Retina (tissue), 1 donor: ENCODE measurements at places on chromosomes 12 and 14.

GRCh38 chr12:53532524-53533445 lies 25.5 kb upstream of the NPFF start:
- DNase-seq = no peak

DNA sequence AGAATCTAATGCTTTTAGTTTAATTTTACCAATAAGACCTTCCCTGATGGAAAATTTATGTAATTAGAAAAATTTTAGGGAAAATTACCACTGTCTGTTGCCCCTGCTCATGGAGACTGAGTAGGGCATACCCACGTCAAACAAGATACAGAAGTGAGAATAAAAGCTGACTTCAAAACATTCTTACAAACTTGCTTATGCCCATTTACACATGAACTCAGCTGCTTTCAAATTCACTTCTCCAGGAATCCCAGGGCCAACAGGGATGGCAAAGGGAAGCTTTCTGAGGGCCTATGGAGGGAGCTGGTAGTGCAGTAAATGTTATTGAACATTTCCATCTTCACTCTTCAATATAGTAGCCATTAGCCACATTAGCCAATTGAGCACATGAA lies 4.8 kb upstream of the NINJ2 start:
- no peak for DNase-seq

DNA sequence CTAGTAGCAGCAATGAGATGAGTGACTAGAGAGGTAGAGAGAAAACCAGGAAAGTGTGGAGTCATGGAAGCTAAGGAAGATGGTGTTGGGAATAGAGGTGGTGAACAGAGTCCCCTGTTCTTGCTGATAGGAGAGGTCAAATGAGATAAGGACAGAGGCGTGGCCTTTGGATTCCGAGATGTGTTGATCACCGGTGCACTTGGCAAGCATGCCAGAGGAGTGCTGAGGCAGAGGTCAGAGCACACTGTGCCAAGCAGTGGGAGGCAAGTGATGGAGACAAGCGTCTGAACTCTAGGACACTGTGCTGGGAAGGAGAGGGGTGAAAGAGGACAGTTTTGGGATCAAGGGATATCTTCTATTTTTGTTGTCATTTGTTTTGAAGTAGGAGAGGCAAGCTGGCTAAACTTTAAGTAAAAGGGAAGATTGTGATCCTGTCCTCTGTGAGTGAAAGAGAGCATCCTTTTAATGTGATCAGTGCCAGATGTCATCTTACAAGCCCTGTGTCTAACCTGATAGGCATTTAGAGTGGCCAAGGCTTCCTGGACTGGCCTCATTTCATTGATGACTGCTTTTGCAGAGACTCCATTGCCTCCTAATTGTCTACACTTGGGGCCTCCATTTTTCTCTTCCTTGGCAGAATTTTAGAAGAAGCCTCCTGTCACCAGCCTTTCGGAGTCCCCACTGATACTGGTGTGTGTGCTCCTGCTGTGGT lies 336.4 kb downstream of the CACNA1C start:
- no peak for DNase-seq

DNA sequence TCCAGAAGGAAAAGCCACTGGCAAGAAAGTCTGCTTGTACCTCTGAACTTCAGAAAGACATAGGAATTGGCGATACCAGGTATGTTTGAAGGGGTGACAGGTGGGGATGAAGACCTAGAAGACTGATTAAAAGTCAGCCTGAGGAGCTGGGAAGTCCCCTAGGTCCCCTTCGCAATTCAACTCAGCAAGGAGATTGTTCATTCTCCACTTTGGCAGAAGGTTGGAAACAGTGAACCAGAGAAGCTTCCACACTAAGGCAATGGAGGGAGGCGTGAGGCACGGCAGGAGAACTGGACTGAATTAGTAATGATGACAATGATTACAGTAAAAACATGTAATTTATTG lies 240.3 kb upstream of the TMPO start:
- no peak for DNase-seq

DNA sequence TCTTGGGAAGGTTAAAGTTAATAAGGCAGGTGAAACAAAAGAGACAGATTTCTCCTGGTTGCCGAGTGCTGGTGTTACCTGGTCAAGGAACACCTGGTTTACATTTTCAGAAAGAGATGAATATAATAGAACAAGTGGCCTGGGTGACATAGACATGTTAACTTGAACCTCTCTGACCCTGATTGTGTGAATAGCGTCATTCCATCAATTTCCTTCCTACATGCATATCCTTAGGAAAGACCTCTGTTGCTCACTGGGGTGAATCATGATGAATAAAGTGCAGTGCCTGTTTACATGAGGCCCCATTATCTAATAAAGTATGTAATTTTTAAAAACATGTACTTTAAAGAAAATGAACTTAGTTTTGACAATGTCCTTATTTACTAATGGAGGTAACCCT lies 1822.9 kb upstream of the FLRT2 start:
- no peak for DNase-seq

DNA sequence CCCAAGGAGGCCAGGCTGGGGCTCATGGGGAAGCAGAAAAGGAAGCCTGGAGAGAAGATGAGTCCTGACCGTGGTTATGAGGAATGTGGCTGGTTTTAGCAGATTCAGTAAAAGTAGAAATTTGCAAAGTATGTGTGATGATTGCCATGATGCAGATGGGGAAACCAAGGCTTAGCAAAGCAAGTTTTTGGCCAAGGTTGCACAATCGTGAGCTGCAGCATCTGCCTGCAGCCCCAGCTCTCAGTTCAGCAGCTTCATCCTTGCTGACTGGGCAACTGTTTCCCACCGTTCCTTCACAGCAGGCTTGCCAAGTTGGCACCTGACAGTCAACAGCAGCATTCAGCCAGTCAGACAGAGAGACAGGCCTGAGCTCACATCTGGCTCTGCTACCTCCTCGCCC lies 656.7 kb downstream of the MED13L start:
- DNase-seq = no peak

DNA sequence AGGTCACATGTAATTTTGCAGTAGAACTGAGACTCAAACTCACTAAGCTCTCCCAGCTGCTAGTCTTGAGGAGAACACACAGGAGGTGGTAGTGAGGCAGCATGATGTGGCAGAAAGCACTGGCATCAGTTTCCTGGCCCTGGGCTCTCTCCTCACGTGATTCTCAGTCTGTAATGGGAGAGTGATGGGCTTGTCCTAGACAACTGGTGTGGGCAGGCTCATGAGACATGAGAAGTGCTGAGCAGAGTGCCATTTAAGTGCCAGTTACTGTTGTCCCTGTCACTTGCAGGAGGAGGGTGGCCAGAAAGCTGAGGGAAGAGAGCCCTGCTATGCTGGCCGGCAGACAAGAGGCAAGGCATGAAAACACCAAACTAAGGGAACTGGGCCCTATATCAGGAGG lies 48.5 kb upstream of the OVCH1 start:
- no peak for DNase-seq

DNA sequence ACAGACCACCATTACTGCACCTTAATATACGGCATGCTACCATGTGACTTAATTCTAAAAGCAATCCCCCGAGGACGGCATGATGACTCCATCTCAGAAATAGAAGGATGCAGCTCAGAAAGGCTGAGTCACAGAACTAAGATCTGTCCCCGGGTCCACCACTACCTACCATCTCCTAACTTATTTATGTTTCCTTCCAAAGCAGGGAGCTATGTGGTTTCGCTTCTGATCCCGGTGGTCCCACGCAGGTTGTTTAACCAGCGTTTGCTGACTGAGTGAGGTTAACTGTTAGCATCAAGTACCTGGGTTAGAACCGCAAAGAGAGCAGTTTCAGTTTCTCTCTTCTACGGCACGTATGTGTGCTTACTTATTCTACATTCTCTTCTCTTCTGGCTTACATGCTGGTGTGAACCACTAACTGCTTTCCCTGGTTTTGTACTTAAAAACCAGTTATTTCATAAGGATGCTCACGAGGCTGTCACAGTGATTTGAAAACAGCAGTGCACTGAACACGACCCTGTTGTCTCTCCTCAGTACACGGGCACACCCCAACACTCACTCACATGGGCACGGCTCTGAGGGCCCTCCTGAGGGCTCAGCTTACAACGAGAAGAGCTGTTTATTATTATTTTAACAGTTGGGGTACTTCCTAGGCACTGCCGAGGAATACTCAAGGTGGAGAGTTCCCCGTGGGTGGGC lies 66.7 kb downstream of the CCDC88C start:
- no peak for DNase-seq

GRCh38 chr12:106934277-106934676 lies 21.4 kb upstream of the TMEM263 start:
- no peak for DNase-seq

GRCh38 chr12:1907652-1908611 lies 10.5 kb downstream of the CACNA2D4 start:
- no peak for DNase-seq

DNA sequence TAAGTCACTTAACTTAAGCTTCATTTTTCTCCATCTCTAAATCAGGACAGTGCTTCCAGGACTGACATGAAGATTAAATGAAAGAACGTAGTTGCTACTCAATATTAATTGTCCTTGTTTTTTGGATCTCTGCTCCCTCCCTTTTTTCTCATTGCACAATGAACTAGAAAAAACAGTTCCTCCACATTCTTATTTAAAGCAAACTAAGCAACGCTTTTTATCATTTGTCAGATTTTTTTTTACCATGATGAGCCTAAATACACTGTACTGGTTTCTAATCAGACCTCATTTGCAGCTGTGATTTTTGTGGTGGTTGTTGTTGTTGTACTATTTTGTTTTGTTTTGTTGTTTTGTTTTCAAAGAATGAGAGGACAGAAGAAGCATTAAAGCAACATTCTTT lies 23.2 kb upstream of the PARP11 start:
- DNase-seq = no peak

- DNase-seq = peak; percentile 55
Measured at GRCh38 chr14:89543425-89543790, 126.4 kb upstream of the FOXN3 start.

GRCh38 chr14:66701813-66702212 lies 193.9 kb downstream of the GPHN start:
- no peak for DNase-seq

GRCh38 chr14:56299306-56299984 lies 181.2 kb downstream of the PELI2 start:
- DNase-seq = no peak

GRCh38 chr12:23893611-23894010 lies 55.9 kb downstream of the SOX5 start:
- no peak for DNase-seq

DNA sequence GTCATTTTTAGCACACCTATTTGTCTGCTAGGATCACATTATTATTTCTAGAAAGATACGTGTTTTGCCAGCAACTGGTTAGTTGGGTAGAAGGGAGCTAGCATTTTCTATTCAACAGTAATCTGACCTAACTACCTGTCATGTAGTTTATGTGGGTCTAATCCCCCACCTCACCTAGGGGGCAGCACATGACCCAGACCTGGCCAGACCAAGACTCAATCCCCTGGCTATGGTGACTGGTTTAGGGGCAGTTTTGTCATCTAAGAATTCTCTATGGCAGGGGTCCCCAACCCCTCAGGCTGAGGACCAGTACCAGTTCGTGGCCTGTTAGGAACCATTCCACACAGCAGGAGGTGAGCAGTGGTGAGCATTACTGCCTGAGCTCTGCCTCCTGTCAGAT lies 29.5 kb upstream of the EVL start:
- no peak for DNase-seq

DNA sequence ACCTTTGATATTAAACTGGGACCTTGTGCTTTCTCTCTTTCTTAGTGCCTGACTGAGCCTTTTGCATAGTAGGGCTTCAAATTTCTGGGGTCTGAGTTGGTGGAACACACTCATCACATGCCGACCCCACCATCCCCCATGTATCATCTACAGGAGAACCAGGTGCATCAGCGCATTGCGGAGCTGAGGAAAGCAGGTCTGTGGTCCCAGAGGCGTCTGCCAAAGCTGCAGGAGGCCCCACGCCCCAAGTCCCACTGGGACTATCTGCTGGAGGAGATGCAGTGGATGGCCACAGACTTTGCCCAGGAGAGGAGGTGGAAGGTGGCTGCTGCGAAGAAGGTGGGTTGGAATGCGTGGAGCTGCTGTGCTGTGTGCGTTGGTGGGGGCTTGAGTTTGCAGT lies 37.8 kb downstream of the EP400 start:
- no peak for DNase-seq

DNA sequence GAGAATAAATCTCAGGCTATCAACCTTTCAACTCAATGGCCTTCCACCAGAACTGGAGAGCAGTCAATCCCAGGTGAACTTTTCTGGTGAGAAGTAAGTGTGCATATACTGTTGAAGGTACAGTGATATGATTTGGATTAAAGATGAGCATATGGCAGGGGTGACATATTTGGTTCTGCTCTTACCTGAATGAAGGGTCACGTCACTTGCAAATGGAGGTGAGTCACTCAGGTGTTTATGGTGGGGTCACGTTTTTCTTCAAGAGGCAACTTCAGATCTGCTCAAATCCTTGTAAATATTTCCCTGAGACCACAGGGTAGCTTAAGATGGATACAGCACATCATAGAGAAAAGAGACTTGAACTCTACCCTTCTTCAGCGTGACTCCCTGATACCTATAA lies 143.2 kb downstream of the BRMS1L start:
- no peak for DNase-seq

- peak; percentile 17 for DNase-seq
Measured at GRCh38 chr12:18752947-18753346, 15.0 kb downstream of the CAPZA3 start.

- DNase-seq = no peak
Measured at GRCh38 chr12:94628819-94629472, 21.4 kb downstream of the TMCC3 start.

GRCh38 chr12:74685385-74685784 lies 147.8 kb downstream of the ATXN7L3B start:
- DNase-seq = no peak
